ENCODE measurements at places on chromosomes 5 and 9. TPM values are rescaled to one million over a fixed set of nuclear protein-coding genes. Genes with fewer than 3 reads are reported as not detected.

RNF224 gene
- 1.4 TPM for total RNA-seq

- H3K36me3 ChIP-seq = no peaks in the 10 kb centered on the region
- peaks cover 29% of the 10 kb centered on the region for H3K4me1 ChIP-seq
- no peak overlapping the region for H3K27ac ChIP-seq
- no peaks in the 10 kb centered on the region for H3K27me3 ChIP-seq
- no peak for DNase-seq
Observed at GRCh38 chr9:136525207-136525606, 20.6 kb downstream of the NOTCH1 start.

DNA sequence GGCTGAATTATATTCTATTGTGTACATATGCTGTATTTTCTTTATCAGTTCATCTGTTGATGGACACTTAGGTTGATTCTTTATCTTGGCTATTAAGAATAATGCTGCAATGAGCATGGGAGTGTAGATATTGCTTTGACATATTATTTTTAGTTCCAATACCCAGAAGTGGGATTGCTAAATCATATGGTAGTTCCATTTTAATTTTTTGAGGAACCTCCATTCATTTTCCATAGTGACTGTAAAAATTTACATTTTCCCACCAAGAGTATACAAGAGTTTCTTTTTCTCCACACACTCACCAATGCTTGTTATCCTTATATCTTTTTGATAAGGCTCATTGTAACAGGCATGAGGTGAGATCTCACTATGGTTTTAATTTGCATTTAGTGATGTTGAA is 19.4 kb downstream of the JAK2 start:
- H3K27ac ChIP-seq = no peak overlapping the region
- H3K4me1 ChIP-seq = no peaks in the 10 kb centered on the region
- no peak for DNase-seq

DNA sequence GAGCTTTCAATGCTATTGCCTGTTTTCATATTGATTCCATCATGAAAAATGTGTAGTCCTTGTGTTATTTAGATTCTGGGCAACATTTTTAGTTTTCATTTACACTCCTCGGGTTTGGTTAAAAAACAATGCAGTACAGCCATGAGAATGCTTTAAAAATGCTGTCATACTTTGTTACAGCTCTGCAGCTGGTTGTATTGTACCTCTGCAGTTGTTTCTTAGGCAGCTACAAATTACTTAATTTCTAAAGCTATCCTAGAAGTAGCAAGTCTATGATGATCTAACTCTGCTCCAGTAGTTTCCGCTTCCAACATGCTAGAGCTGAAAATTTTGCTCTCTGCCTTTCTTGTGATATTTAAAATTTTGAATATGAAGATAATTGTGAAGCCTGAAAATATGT is 20.2 kb downstream of the SNX18 start:
- H3K4me3 ChIP-seq = no peak overlapping the region
- H3K36me3 ChIP-seq = no peaks in the 10 kb centered on the region
- DNase-seq = no peak
- peak overlapping the region; percentile 4 for H3K27ac ChIP-seq
- H3K4me1 ChIP-seq = peaks cover 21% of the 10 kb centered on the region
- no peaks in the 10 kb centered on the region for H3K27me3 ChIP-seq

GRCh38 chr9:68750255-68750654 is 45.2 kb downstream of the PIP5K1B start:
- no peaks in the 10 kb centered on the region for H3K36me3 ChIP-seq
- H3K4me3 ChIP-seq = no peak overlapping the region
- no peak for DNase-seq
- peak overlapping the region; percentile 11 for H3K27ac ChIP-seq

GRCh38 chr5:109961751-109962150 is 272.0 kb downstream of the MAN2A1 start:
- DNase-seq = no peak
- no peak overlapping the region for H3K4me3 ChIP-seq
- no peaks in the 10 kb centered on the region for H3K27me3 ChIP-seq

GRCh38 chr5:38601133-38601862 is 44.9 kb upstream of the LIFR start:
- no peak overlapping the region for H3K27ac ChIP-seq
- H3K27me3 ChIP-seq = no peaks in the 10 kb centered on the region
- no peak for DNase-seq
- no peak overlapping the region for H3K4me3 ChIP-seq
- peaks cover 10% of the 10 kb centered on the region for H3K4me1 ChIP-seq

- H3K4me1 ChIP-seq = no peaks in the 10 kb centered on the region
- no peak overlapping the region for H3K4me3 ChIP-seq
- DNase-seq = no peak
- no peaks in the 10 kb centered on the region for H3K27me3 ChIP-seq
- H3K27ac ChIP-seq = no peak overlapping the region
- no peaks in the 10 kb centered on the region for H3K36me3 ChIP-seq
Observed at GRCh38 chr5:61702784-61703183, 370.7 kb downstream of the ZSWIM6 start.

All from hepatocyte (in vitro differentiated cells).